ENCODE measurements at places on chromosomes 12 and 14. TPM values are rescaled to one million over a fixed set of nuclear protein-coding genes. Genes with fewer than 3 reads are reported as not detected.

DNA sequence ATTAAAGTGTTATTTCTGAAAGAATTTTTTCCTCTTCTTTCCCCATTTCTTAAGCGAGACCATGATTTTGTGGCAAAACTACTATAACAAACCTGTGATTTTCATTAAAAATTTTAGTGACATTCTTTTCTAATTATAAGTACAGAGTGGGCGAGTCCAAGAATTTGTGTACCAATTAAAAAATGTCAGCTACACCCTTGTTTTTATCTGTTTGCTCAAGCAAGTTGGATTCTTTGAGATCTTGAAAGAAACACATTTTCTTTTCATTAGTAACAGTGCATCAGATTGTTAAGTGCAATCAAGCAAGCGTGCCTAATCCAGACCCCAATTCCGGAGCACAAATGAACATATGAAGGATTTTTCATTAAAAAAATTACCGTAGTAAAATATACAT lies 338.8 kb upstream of the DDHD1 start:
- DNase-seq = no peak

DNA sequence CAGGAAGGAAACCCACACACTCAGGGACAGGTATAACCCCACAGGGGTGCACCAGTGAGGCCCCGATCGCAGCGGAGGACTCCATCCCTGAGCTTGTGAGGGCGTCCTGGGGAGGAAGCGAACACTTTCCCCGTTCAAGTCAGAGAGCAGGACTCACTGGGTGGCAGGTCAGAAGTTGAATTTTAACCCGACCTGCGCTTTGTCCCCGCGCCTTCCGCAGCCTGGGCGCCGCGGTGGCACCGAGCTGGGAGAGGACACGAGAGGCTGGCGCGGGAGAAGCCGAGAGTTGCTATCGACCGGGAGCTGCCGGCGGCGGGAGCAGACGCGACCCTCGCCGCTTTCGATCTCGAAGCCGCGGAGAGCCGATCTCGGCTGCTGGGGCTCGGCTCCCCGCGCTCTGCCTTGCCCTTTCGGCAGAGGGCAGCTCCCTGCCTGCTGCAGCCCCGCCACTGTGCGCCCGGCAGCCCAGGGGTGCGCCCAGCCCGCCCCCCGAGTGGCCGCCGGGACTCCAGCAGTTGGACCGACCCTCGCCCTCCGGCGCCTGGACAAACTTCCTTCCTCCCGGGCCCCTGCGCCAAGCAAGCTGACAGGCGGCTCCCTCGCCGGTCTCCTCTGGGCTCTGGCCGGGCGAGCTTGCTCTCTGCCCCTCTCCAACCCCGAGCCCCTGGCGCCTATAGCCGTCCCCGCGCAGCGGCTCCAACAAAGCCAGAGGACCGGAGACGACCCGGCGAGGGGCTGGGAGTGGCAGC lies 918 bp downstream of the LIN7A start:
- DNase-seq = peak; percentile 30

DNA sequence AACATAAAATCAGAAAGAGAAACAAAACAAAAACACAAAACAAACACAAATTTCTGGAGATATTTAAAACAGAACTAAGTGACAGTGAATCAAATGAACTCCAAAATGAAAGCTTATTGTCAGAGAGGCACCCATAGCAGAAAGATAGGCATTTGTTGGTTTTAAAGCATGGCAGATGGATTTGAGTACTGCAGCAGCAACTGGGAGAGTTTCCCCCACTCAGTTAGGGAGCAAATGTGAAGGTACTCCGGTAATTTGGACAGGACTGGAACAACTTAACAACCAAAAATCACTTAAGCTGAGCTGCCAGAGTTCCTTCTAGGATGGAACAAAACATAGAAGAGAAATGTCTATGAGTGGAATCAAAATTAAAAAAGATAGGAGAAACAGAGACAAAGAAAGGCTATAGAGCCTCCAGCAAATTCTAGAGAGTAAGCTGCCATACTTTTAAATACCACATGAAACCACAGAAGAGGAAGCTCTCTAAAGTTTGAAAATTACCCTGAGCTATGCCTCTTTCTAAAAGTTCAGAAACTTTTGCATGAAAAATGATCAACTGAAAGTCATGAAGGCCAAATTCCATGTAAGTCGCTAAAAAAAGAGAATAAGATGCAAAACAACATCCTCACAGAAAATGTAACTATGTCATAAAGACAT lies 1248.3 kb upstream of the USP15 start:
- DNase-seq = no peak

GRCh38 chr14:104714681-104715080 lies 9.3 kb upstream of the ADSS1 start:
- no peak for DNase-seq

- no peak for DNase-seq
Observed at GRCh38 chr12:31832740-31833729, 104.2 kb upstream of the AMN1 start.

- DNase-seq = no peak
Observed at GRCh38 chr14:77950371-77951063, 150.6 kb downstream of the ADCK1 start.

The TPH2 gene
- polyA plus RNA-seq = not detected

Measured in psoas muscle (tissue), 8 donors.